ENCODE measurements at places on chromosomes 16 and 17.

- no peak for DNase-seq
Measured at GRCh38 chr17:17119533-17119932, 77.3 kb downstream of the MPRIP start.

DNA sequence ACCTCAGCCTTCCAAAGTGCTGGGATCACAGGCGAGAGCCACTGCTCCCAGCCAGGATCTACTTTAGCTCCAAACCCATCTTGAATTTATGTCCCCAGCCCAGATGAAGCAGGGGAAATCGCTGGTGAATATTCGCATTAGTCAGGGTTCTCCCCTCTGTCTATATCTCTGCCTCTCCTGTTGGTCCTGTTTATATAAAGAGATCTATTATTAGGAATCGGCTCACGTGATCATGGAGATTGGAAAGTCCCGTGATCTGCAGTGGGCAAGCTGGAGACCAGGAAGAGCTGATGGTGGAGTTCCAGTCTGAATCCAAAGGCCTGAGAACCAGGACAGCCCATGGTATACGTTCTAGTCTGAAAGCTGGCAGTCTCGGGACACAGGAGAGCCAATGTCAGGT lies 382.8 kb downstream of the SEC14L1 start:
- DNase-seq, result no peak

DNA sequence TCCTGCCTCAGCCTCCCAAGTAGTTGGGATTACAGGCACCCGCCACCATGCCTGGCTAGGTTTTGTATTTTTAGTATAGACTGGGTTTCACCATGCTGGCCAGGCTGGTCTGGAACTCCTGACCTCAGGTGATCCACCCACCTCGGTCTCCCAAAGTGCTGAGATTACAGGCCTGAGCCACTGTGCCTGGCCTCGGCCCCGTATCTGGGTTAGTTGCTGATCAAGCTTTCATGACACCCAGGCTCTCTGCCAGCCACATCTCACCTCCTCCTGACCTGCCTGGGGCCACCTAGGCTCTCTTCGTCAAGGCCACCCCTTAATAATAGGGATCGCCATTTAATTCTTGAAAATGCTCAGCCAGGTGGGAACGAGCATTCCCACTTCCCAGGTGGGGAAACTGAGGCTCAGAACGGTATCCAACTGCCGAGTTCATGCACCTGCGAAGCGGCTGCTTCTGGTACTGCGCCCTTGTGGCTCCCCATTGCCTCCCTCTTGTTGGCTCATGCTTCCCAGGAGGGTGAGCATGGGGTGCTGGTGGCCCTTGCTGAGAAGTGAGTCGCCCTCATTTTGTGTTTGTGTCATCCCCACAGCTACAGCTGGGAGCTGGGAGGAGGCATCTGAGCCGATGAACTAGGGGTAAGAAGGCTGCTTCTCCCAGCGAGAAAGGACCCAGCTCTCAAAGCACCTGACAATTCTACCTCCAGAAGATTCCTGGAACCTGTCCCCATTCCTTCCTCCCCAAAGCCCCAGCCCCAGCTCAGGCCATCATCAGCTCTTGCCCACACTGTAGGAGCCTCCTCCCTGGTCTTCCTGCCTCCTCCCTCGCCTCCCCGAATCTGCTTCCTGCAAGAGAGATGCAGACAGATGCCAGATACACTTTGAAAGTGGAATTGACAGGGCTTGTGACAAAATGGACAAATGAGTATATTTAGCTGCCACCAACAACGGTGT lies 17.3 kb upstream of the SNN start:
- DNase-seq, result no peak

DNA sequence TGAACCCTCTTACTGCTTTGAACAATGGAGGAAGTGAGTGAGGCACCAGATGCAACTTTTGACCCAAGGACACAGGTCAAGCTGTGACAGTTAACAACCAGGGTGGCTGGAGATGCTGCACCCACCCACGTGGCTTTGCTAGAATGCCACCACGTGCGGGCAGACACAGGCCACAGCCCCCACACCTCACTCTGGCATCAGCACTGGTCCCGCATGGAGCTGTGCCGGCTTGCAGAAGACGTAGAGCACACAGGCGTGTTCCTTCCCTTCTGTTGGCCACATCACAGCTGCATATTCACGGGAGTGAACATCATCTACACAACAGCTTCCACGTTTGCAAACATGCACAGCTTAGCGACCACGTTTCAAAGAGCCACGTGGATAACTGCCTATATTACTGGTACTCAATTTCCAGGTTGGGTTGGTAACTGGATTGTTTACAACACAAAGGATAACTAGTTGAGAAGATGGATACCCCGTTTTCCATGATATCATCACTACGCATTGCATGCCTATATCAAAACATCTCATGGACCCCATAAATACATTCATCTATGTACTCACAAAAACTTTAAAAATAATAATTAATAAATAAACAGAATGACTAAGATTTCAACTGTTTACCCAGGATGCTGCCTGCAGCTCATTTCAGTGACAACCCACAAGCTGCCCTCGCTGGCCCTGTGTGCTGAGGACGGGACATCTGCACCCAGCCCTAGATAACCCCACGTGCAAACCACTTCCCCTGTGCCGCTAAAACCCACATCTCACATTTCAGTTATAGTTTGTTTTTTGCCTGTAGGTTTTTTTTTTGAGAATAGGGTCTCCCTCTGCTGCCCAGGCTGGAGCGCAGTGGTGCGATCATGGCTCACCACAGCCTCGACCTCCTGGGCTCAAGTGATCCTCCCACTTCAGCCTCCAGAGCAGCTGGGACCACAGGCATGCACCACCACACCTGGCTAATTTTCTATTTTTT lies 132.0 kb downstream of the ANKRD11 start:
- no peak for DNase-seq

GRCh38 chr16:87052506-87052905 lies 264.7 kb downstream of the C16orf95 start:
- no peak for DNase-seq

- no peak for DNase-seq
Measured at GRCh38 chr16:10883004-10883403, 6.0 kb downstream of the CIITA start.
